Mesenteric fat pad (tissue), 1 donor: ENCODE measurements at places on chromosomes 6 and 20. TPM values are rescaled to one million over a fixed set of nuclear protein-coding genes. Genes with fewer than 3 reads are reported as not detected.

- DNase-seq: no peak
These were observed 361.8 kb downstream of the QKI start for GRCh38 chr6:163776196-163776905.

GRCh38 chr6:73710470-73710869, 14.5 kb downstream of the CD109 start:
- no peak for DNase-seq

GRCh38 chr6:168442646-168443045, 1.7 kb downstream of the SMOC2 start:
- DNase-seq: no peak

CCM2L gene
- total RNA-seq: 10.4 TPM

GRCh38 chr6:79543886-79544285, 6.7 kb upstream of the LCA5 start:
- no peak for DNase-seq

PPP1R11 gene
- 41.1 TPM for total RNA-seq

GRCh38 chr6:35059596-35060345, 81.4 kb downstream of the TCP11 start:
- no peak for DNase-seq

- no peak for DNase-seq
These were observed 598.8 kb downstream of the MAFB start for GRCh38 chr20:40090236-40090635.

ALDH8A1 gene
- 1.1 TPM for total RNA-seq

GTSF1L gene
- total RNA-seq: not detected

CST1 gene
- not detected for total RNA-seq

DNA sequence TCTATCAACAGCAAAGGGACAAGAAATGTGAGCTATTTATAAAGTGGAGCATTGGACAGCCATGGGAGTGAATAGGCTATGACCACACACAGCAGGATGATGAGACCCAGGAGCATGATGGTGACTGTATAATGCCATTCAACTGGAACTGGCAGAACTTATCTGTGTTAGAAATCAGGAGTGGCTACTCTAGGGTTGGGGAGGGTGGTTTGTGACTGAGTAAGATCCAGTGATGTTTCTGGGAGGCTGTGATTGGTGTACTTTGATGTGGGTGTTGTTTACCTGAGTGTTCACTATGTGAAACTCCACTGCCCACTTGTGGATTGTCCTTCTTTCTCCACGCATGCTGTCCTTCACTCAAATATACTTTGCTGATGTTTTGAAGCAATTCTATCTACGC, 11.5 kb upstream of the HLA-B start:
- DNase-seq: no peak

DNA sequence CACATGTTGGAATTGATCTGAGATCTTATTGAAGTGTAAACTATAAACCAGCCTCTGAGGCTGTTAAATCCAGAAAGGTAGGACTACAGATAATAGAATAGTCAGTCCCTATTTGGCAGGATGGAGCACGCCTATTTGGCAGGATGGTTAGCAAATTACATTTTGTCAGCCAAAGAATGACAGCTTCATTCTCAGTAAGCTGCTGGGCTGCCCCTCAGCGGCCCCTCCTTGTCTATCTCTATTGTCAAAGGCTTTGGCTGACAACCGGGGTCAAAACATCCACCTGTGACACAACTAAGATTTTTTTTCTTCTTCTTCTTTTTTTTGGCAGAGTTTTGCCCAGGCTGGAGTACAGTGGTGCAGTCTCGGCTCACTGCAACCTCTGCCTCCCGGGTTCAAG, 123.4 kb upstream of the ECI2 start:
- no peak for DNase-seq
